Fibroblast of the conjunctiva (primary cell): ENCODE measurements at places on chromosomes 7 and 10.

DNA sequence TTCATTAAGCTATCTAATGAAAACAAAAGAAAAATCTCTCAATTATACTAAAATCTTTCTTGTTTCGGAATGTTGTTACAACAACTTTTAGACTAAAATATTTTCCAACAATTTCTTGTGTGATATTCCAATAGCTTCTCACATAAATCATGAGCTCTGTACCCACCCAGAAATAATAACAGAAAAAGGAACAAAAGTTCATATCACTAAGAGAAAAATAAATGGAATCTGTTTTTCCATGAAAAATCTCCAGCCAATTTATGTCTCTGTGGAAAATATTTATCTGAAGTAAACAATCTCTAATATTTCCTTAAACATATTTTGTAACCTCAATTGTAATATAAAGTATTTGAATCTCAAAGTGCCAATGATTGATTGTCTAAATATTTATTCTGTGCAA is 628.6 kb upstream of the ANKRD30A start:
- DNase-seq: no peak

GRCh38 chr10:77164616-77165311 is 472.8 kb downstream of the KCNMA1 start:
- DNase-seq: no peak

- DNase-seq: no peak
These were observed 977 bp downstream of the CACNB2 start for GRCh38 chr10:18140957-18141845.

GRCh38 chr7:146960773-146961391 is 844.3 kb downstream of the CNTNAP2 start:
- no peak for DNase-seq

GRCh38 chr10:130459011-130459410 is 322.8 kb downstream of the GLRX3 start:
- no peak for DNase-seq

- no peak for DNase-seq
These were observed 125.6 kb upstream of the TBX20 start for GRCh38 chr7:35379481-35379880.

DNA sequence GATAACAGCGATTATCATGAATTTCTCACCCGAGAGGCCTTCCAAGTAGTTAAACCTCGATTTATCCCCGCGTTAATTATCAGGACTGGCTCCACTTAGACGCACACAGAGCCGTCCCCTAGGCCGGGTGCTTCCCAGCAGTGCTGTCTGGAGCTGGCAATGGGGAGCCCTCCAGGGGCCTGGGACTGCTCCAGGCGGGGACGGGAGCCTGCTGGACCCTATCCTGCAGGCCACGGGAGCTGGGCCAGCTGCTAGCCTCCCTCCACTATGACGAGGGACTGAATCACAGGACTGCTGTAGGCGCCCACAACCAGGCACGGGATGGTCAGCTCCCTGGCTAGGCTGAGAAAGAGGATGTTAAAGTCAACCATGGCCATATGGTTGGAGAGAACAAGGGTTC is 229.1 kb downstream of the ELFN1 start:
- no peak for DNase-seq

DNA sequence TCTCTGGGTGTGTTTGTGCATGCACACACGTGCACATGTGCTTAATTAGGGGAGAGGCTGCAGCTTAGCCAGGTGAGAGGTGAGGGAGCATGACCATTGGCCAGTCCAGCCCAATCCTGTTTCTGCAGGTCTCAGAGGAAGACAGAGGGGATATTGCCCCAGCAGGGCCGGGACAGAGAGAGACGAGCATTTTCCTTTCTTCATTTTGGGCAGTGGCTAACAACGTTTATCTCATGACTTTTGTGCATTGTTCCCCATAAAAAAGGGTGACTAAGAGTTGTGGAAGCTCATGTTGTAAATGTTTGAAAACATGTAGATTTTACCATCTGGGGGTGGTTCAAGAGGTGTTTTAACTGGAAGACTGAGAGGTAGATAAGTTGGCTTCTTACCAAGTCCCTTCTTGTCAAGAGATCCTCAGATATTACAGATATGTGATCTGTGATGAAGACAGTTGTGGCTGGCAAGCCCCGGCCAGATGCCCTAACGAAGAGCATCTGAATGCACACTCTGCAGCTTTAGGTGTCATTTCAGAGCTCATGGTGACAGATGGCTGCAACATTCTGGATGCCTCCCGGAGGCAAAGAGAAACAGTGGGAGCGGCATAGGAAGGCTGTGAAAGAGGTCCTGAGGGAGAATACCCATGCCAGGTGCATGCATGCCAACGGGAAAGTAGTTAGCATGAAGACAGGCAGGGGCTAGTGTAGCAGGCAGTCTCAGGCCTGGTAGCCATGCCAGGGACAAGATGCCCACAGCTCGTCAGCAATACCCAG is 16.7 kb upstream of the DMBT1 start:
- no peak for DNase-seq

GRCh38 chr10:120760253-120760652 is 90.9 kb upstream of the WDR11 start:
- DNase-seq: no peak

- DNase-seq: no peak
These were observed 1.8 kb downstream of the ZNF248 start for GRCh38 chr10:37855636-37856035.

GRCh38 chr7:10618953-10619352 is 354.7 kb upstream of the PHF14 start:
- DNase-seq: no peak

DNA sequence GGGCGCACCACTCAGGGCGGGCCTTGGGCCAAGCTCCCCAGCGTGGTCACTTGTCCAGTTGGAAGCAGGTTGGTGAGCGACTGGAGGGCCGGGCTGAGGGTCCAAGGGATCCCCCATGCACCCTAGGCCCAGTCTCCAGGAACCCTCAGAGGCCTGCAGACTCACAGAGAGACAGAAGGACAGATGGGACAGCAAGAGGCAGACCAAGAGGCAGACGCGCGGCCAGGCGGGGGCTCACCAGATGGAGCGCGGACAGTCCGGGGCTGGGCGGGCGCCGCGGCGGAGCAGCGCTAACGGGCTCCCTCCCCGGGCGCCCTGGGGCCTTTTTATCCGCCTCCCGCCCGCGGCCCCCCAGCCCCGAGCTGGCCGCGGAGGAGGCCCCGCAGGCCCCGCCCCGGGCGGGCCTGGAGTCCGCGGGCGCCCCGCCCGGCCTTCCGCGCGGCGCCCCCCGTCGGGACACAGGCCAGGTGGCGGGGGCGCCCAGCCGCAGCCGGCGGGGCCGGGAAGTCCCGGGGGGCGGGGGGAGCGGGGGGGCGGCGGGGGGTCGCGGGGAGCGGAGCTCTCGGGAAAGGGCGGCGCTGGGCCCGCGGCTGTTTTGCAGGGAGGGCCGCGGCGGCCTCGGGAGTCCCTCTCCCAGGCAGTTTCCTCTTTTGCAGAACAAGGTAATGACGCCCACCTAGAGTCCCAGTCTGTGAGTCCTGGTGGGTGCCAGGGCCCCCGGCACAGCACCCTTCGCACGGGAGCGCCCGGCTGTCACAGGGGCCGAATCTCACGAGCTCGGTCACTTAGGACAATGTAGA is at the start of gene LOXL4:
TSS of gene LOXL4 (minus strand) at position 301 of the 800 bp plus-strand sequence. CDS start 5,175 bp downstream, outside the sequence.
- DNase-seq: no peak

- no peak for DNase-seq
These were observed 1.8 kb downstream of the CPXM2 start for GRCh38 chr10:123889821-123890220.

DNA sequence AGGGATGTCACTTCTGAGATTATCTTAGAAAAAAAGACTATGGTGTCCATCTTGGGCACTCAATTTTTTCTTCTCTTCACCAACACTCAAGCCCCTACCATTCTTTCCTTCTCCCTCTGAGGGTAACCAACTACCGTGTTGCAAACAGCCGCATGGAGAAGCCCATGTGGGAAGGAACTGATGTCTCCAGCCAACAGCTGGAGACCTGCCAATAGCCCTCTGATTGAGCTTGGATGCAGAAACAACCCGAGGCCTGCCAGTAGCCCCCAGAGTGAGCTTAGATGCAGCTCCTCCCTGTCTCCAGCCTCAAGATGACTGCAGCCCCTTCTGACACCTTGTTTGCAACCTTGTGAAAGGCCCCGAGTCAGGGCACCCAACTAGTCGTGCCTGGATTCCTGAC is 36.4 kb upstream of the CHCHD3 start:
- DNase-seq: no peak

GRCh38 chr7:20200361-20200760 is 16.8 kb downstream of the MACC1 start:
- DNase-seq: no peak

DNA sequence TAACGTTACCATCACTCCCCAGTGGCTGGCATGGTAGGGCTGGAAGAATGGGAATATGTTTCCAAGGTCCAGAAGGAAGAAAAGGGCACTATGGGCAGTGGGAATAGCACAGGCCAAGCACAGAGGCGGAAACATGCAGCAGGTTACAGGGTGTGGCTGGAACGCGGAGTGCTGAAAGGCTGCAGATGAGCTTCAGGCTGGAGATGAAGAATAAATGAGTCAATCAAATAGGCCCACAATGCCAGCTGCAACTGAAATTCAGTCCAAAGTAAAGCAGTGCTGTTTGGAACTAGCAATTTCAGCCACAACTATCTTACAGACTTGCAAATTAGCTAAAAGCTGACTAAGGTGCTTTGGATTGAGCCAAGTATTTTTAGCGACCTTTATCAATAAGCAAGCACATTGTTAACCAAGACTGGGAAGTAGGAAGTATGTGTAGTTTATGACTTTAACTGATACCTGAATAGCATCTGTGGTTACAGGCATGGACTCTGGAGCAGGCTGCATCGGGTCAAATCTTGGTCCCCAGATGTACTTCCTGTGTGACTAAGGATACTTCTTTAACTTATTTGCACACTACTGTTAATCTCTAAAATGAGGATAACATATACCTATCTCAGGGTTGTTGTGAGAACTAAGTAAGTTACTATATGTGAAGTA is 77.5 kb upstream of the CTTNBP2 start:
- DNase-seq: no peak

- peak; percentile 50 for DNase-seq
These were observed 336.9 kb upstream of the NPSR1 start for GRCh38 chr7:34320926-34321661.
